Activated CD4-positive, alpha-beta T cell treated with anti-CD3 and anti-CD28 coated beads, Interleukin-2, amount 10 ng/mL, durations not matched to agents 24 days and 14 days (primary cell): ENCODE measurements at places on chromosomes 3 and 15. TPM values are rescaled to one million over a fixed set of nuclear protein-coding genes. Genes with fewer than 3 reads are reported as not detected.

The DPPA4 gene
- not detected in 2 replicates for total RNA-seq

The GOLGA6L10 gene
- 0.76 and 0.96 TPM in 2 replicates for total RNA-seq

The SOX14 gene
- total RNA-seq: not detected in 2 replicates

The CNTN3 gene
- not detected in 2 replicates for total RNA-seq

The CASR gene
- total RNA-seq: not detected in 2 replicates

The POLG gene
- 124 and 134 TPM in 2 replicates for total RNA-seq
